GM12878 (cell line): ENCODE measurements at places on chromosomes 6 and 20.

DNA sequence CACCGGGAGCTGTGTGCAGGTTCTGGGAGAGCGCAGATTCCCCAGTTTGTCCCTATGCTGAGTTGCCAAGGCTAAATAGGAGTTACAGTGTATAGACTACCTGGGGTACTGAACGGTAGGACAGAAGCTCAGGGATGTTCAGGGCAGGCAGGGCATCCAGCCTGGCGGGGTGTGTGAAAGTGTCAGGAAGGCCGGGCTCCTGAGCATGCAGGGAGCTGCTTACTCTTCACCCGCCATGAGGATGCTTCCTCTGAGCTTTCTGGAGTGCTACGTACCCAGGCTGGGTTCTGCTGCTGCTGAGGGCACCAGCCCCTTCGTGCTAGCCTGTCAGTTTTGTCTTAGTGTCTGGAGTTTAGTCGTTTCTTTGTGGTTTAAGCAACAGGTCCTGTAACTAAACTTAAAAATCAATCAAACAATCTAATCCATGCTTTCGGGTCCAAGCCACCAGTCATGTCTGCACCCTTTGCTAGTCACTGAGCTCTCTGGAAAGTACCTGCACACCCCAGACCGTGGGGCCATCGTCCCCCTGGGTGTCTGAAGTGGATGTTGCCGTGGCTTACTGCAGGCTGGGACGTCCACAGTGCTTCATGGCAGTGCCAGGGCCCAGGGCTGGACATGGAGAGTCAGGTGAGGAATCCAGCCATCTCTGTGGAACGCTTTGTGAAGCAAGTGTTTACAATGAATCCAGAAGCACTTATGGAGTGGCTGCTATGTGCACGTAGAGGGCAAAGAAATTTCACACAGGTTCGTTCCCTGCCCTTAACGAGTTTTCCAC lies 220.3 kb upstream of the SNX9 start:
- no peak for DNase-seq

DNA sequence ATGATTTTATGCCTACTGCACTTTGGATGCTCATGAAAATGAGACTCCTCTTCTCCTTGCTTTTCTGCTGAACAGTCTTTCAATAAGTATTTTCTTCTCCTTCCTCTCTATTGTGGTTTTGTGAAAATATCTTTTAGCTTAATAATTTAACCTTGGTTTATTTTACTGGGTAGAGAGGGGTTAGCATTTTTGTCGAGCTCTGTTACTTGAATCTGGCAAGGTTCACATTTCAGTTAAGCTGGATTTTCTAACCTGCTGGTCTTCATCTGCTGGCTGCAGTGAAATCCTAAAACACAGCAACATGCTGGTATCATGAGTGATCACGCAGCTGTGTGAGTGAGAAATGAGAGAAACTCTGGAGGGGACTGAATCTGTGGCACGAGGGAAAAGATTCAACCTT lies 222.7 kb upstream of the NOX3 start:
- DNase-seq = no peak

DNA sequence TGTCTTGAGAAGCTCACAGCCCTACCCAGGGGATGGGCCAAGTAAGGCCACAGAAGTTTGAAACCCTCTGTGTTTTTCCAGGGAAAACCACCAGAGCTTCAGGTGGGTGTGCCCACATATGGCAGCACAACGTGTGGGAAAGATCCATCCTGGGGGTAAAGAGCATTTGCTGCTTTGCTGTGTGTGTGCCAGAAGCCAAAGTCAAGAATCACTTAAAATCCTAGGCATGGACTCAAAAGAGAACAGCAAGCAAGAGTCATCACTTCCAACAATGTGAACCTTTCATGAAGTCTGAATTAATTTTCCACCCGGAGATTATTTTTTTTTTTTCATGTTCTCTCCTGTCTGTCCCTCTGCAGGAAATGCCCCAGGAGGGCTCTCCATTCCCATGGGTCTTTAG lies 308.2 kb upstream of the SGK1 start:
- no peak for DNase-seq

DNA sequence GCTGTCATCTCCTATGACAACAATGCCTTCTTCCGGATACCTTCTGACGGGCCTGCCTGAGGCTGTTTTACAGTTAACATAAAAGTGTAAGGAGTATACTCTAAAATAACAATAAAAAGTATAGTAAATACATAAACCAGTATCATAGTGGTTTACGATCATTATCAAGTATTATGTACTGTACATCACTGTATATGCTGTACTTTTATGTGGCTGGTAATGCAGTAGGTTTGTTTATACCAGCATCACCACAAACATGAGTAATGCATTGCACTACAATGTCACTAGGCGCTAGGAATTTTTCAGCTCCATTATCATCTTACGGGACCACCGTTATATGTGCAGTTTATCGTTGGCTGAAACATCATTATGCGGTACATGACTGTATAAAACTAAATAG lies 76.5 kb downstream of the VEGFA start:
- DNase-seq = no peak

DNA sequence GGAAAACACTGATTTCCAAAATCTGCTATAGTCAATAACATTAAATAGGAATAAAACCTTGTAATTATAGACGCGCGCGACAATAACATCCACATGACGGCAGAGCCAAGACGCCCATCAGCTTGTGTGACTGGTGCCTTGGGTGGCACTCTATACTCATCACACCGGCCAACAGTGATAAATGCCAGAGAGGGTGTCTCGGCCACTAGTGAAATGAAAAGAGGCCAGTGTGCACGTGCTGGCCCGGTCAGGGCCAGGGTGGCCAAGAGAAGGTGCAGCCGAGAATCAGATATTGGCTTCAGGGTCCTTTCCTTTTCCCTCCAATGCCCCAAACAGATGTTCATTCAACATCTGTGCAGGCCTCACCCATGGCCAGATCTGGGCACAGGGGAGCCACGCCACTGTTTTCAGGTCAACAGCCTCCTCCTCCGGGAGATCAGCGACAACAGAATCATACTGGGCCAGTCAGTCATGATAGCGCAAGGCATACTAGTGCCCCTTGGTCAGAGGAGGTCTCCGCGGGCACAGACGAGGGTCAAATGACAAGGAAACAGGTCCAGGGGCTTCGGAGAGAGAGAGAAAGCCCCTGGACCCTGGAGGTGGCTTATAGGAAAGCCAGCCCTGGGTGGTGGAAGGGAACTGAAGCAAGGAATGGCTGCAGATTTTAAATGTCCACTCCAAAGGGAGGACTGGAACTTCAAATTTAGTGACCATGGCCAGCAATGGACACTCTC lies 134.5 kb downstream of the PRND start:
- DNase-seq = no peak
